Dermis microvascular lymphatic vessel endothelial cell (primary cell): ENCODE measurements at places on chromosomes 3 and 15.

DNA sequence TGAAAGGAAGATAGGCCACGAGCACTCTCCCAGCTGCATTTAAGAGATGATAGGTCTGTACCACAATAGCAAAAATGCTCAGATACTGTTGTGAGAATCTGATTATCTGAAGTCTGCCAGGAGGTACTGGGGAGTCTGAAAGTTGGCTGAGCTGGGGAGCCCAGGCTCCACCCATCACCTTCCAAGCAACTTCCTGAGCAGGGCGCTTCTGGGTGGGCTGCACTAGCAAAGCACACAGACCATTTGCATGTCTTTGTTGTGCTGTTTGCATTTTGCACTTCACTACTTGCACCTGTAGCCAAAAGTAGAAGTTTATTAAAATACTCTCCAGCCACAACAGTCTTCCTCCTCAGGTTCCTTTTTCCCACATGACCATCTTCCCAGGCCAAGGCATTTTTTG lies 133.2 kb downstream of the ALDH1A2 start:
- no peak for DNase-seq

DNA sequence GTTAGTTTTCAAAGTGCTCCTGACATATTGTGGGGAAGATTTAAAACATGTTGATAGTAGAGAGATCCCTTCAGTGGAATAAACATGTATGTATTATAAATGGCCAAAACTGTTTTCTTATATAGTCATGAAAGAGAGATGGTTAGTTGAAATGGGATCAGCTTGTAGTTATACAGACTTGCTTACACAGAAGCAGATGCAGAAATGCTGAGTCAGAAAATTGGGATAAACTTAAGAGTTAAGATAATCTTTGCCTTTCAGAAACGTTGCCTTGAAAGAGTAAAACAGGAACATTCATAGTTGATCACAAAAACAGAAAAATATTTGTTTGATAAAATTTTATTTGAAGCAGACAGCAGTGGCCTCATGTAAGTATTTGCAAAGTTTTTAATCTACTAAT lies 433.2 kb upstream of the BCHE start:
- DNase-seq: no peak

- DNase-seq: no peak
Observed at GRCh38 chr3:175869404-175869803, 1010.3 kb downstream of the NAALADL2 start.

- no peak for DNase-seq
Observed at GRCh38 chr15:78263907-78264303, 457 bp upstream of the DNAJA4 start.
